H1 (cell line): ENCODE measurements at places on chromosomes 13 and 19. TPM values are rescaled to one million over a fixed set of nuclear protein-coding genes. Genes with fewer than 3 reads are reported as not detected.

- H3K4me1 ChIP-seq, result peaks cover 2% of the 10 kb centered on the region; the same call in 1 of the 2 replicates
- no peaks in the 10 kb centered on the region for H3K27me3 ChIP-seq
- no peak overlapping the region for H3K27ac ChIP-seq
- no peak for DNase-seq
- H3K4me3 ChIP-seq, result no peak overlapping the region
Observed at GRCh38 chr13:95509521-95510310, 42.8 kb upstream of the CLDN10 start.

- H3K27ac ChIP-seq, result peak overlapping the region; percentile 91
- peaks cover 15% of the 10 kb centered on the region; the same call in 1 of the 2 replicates for H3K27me3 ChIP-seq
- peak; percentile 85 for DNase-seq
- peaks cover 30% of the 10 kb centered on the region for H3K4me1 ChIP-seq
- H3K4me3 ChIP-seq, result peak overlapping the region; percentile 63
- H3K36me3 ChIP-seq, result peaks cover 12% of the 10 kb centered on the region; the same call in 1 of the 2 replicates
Observed at GRCh38 chr19:290372-291005, 714 bp downstream of the PLPP2 start.

DNA sequence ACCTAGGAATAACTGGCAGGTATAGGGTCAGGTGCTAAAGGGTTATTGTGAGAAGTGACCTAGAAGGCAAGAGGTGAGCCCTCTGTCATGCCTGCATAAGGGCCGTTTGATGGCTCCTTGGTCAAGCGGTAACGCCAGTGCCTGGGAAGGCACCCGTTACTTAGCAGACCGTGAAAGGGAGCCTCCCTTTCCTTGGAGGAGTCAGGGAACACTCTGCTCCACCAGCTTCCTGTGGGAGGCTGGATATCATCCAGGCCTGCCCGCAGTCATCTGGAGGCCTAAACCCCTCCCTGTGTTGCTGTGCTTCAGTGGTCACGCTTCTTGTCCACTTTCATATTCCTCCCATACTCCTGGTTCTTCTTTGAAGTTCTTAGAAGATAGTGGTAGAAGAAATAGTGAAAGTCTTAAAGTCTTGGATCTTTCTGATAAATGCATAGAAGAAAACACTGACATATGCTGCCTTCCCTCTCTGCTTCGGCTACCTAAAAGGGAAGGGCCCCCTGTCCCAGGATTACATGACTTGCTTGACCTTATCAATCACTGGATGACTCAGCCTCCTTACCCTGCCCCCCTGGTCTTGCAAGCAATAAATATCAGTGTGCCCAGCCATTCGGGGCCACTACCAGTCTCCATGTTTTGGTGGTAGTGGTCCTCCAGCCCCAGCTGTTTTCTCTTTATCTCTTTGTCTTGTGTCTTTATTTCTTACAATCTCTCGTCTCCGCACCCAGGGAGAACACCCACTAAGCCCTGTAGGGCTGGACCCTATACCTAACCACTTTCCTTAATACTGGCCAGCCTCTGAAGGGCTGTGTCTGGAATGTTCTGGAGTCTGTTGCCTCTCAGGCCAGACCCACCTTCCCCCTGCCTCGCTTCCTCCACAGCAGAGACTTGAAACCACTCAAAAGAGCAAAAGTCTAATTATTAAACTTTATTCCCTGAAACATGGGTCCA, 16.1 kb upstream of the ABCC4 start:
- DNase-seq, result no peak
- no peaks in the 10 kb centered on the region for H3K4me1 ChIP-seq
- no peaks in the 10 kb centered on the region for H3K36me3 ChIP-seq
- H3K27me3 ChIP-seq, result no peaks in the 10 kb centered on the region

DNA sequence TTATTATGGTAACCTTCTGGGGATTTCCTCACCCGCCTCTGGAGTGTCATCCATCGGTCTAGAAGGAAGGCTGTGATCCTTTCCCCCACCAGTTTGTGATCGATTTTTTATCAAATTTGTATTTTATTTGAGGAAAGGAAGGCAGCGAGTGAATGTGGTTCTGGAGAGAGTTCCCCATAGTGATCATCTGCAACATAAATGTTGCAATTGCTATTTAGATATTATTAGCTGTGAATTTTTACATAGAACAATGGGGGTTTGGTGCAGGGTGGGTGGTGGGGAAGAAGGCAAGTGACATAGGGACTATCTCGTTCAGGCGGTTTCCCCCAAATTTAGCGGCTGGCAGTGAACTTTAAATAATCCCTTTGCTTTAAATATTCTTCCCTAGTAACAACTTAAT, 1.2 kb downstream of the CDK8 start:
- peak overlapping the region; percentile 93 for H3K4me3 ChIP-seq
- no peaks in the 10 kb centered on the region for H3K4me1 ChIP-seq
- no peaks in the 10 kb centered on the region for H3K27me3 ChIP-seq
- no peaks in the 10 kb centered on the region for H3K36me3 ChIP-seq
- no peak overlapping the region for H3K27ac ChIP-seq

- no peaks in the 10 kb centered on the region for H3K36me3 ChIP-seq
- DNase-seq, result no peak
- H3K4me3 ChIP-seq, result no peak overlapping the region
- no peak overlapping the region for H3K27ac ChIP-seq
- H3K27me3 ChIP-seq, result no peaks in the 10 kb centered on the region
Observed at GRCh38 chr19:3404324-3405260, 38.2 kb downstream of the NFIC start.

GRCh38 chr19:21454901-21455300, 50.5 kb upstream of the ZNF429 start:
- peaks cover 78% of the 10 kb centered on the region for H3K36me3 ChIP-seq
- no peak for DNase-seq
- H3K4me3 ChIP-seq, result no peak overlapping the region
- no peak overlapping the region for H3K27ac ChIP-seq
- H3K4me1 ChIP-seq, result no peaks in the 10 kb centered on the region

- no peaks in the 10 kb centered on the region for H3K4me1 ChIP-seq
- no peak for DNase-seq
- no peaks in the 10 kb centered on the region for H3K36me3 ChIP-seq
- H3K4me3 ChIP-seq, result no peak overlapping the region; the same call in 1 of the 2 replicates
- H3K27me3 ChIP-seq, result no peaks in the 10 kb centered on the region
Observed at GRCh38 chr13:101382086-101382485, 34.2 kb downstream of the NALCN start.

The CEACAM3 gene
- polyA plus RNA-seq, result not detected in 2 replicates

The CAPN12 gene
- polyA plus RNA-seq, result 20.0 and 25.9 TPM in 2 replicates
